AG09309 (cell line): ENCODE measurements at places on chromosomes 7 and 10.

DNA sequence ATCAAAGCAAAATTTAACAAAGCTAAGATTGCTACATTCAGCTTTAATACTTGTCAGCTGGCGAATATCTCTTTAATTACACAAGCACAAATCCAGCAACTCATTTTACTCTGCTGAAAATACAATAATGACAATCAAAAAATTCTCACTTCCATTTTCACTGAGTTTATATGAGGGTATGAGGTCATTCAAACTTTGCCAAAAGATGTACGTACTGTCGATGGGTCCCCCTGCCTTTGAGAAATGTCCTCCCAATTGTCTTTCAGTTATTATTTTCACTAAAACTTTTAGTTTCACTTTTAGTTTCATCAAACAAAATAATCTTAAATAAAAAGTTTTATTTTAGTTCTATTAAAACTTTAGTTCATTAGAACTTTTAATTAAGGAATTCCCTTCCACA, 159.5 kb upstream of the WDR11 start:
- DNase-seq: no peak

- no peak for DNase-seq
Measured at GRCh38 chr7:2702594-2702957, 14.6 kb downstream of the AMZ1 start.

GRCh38 chr10:288316-289200, 153.3 kb downstream of the ZMYND11 start:
- no peak for DNase-seq

DNA sequence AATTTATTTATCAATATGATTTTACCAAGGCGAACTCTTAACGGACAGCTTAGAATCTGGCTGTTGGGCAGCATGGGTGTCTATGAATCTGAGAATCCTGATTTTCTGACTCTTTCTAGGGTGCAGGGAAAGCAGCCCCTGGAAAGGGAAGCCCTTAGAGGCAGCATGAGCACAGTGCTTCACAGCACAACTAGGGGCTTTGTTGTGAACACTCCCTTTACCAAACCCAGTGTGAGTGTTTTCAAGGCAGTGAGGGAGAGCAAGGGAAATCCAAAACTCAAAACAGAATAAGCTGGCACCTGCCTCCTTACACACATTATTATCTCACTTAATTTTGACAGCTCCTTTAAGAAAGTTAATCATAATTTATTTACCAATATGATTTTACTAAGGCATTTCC, 116.3 kb upstream of the CSTF2T start:
- no peak for DNase-seq

GRCh38 chr10:36515319-36515718, 610.1 kb upstream of the ANKRD30A start:
- DNase-seq: no peak
